ENCODE measurements at places on chromosomes 13 and 19.

DNA sequence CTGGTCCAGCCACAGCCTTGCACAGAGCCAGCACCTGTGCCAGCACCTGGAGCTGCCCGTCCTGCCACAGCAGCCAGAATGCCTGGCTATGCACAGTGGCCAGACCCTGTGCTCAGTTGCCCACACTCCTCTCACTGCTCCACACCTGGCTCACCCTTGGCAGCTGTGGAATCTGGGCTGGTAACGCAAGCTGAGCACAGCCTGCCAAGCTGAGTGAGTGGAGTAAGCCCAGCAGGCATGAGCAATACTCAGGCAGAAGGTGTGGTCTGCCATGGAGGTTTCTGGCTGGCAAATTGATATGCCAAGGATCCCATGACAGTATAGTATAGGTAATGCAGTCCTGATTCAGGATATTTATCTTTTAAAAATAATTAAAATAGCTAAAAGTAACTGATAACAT is 122.2 kb downstream of the PCDH9 start:
- DNase-seq: no peak

DNA sequence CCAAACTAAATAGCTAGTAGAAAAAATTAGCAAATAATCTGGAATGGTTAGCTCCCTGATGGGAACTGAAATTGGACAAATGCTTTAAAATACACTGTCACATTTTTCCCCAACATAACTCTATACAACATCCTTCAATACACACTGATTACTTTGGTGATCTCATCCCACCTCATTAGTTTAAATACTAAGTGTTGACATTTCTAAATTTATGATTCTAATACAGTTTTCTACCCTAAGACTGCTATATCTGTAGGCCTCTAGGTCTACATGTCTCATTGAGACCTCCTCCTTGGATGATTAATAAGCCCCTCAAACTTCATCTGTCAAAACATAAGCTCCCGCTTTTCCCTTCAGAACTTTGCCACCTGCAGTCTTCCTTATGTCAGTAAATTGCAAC is 80.7 kb upstream of the SLITRK5 start:
- no peak for DNase-seq

GRCh38 chr13:74068471-74068870 is 65.7 kb downstream of the KLF12 start:
- no peak for DNase-seq

GRCh38 chr13:40192858-40193257 is 473.6 kb downstream of the FOXO1 start:
- no peak for DNase-seq

DNA sequence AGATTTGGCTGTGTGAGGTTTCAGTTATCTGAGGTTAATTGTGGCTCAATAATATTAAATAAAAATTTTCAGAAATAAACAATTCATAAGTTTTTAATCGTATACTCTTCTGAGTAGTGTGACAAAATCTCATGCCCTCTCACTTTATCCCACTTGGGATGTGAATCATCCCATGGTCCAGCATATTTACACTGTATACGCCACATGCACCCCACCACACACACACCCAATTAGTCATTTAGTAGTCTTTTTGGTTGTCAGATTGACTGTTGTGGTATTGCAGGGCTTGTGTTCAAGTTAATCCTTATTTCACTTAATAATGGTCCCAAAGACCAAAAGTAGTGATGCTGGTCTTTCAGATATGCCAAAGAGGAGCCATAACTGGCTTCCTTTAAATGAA is 66.4 kb upstream of the PCDH9 start:
- DNase-seq: no peak

DNA sequence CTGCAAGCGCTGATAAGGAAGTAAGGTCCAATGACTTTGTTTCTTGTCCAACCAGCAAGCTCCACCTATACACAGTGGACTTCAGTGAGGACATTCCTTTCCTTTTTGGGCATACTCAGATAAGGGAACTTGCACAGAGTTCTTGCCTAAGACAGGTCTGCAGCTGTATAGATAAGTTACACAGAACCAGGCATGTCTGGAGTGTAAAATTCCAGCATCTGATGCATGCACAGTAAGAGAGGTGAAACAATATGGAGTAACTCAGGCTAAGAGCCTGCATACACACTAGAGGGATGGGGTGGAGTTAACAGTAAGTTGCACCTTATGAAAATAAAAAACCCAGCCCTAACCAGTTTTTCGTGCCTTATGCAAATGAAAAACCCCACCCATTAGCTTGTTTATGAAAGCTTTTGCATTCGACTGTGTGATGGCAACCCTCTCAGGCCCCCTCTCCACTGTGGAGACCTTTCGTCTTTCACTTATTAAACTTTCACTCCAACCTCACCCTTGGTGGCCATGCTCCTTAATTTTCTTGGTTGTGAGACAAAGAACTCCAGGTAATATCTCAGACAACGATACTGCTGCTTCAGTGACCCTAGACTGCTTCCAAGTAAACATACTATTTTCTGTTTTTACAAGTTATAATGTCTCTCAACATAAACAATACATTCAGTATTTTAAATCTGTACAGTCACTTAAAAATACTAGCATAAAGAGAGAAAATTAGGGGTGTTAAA is 2859.0 kb upstream of the PCDH20 start:
- no peak for DNase-seq

DNA sequence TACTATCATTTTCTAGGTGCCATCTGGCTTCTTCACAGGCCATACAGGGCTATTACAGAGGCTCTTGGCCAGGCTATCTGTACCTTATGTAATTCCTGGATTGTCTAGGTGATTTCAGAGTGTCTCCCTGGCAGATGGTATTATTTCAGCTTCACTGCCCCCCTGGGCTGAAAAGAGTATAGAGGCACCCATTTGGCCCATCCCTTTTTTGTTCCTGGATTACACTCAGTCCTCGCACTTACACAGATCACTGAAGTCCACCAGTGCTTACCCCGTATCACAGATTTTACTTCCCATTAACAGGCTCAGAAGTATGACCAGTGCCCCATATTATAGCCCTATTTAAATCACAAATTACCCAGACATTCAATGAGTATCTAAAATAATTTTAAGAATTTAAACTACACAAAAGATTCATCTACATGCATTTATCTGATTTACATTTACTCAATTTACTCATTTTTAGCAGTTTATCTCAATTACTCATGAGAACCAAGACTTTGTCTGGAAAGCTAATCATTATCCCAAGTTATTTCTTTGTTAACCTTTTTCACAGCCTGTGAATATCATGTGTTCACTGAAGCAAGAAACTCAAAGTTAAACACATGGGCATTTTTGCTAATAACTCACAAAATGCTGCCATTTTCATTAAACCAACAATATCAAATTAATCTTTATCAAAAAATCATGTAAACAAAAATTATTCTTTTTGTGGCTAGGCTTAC is 121.0 kb downstream of the PCDH20 start:
- DNase-seq: no peak

- DNase-seq: no peak
Observed at GRCh38 chr13:108974686-108975085, 345.3 kb downstream of the MYO16 start.

- no peak for DNase-seq
Observed at GRCh38 chr19:28242317-28242927, 970.5 kb downstream of the UQCRFS1 start.

DNA sequence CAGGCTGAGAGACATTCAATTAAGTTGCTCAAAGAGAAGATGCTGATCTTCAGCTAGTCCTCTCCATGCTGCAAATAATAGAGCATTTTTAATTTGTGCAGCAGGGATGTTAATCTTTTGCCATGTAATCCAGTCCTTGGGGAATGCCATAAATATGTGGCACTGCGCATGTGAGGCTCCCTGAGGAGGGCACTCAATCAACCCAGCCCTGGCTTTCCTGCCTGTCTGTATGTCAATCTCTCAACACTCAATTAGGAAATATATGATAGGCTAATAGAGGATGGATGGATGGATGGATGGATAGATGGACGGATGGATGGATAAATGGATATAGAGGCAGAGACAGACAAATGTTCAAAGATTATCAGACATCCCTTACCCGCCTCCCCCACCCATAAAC is 31.6 kb upstream of the POP4 start:
- no peak for DNase-seq

- no peak for DNase-seq
Observed at GRCh38 chr13:81986308-81986707, 1645.4 kb upstream of the SPRY2 start.

DNA sequence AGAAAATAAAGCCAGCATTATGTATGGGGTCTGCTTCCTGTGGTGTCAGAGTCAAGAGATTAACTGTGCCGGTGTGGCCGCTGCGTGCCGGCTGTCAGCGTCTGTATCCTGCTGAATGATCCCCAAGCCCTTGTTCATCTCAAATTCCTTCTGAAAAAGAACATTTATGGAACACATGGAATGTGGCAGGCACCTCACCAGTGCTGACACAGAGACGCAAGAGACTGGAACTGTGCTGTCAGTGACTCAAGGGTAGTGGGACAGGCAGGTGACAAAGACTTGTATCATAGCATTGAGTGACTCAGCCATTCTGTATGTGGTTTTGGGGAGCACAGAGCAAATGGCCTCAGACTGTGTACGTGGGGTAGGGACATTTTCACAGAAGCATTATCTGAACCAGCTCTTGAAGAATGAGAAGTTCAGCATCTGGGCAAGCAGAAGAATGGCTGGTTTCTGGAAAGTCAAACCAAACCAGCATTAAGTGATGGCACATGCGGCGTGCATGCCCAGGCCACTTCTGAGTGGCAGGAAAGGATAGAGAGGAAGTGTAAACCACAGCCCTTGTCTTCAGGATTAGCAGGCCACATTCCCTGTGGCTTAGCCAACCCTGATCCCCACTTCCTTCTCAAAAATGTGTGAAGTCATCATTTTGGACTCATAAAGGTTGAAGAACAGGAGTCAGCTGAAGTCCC is 54.0 kb upstream of the IRS2 start:
- no peak for DNase-seq

Measured in activated CD8-positive, alpha-beta memory T cell treated with anti-CD3 and anti-CD28 coated beads for 4 hours (primary cell).